ENCODE measurements at places on chromosomes 13 and 19.

- peak; percentile 69 for DNase-seq
These were observed 1.5 kb downstream of the MYADM start for GRCh38 chr19:53868892-53869804.

- peak; percentile 43 for DNase-seq
These were observed 13.5 kb upstream of the TPM4 start for GRCh38 chr19:16062789-16063188.

DNA sequence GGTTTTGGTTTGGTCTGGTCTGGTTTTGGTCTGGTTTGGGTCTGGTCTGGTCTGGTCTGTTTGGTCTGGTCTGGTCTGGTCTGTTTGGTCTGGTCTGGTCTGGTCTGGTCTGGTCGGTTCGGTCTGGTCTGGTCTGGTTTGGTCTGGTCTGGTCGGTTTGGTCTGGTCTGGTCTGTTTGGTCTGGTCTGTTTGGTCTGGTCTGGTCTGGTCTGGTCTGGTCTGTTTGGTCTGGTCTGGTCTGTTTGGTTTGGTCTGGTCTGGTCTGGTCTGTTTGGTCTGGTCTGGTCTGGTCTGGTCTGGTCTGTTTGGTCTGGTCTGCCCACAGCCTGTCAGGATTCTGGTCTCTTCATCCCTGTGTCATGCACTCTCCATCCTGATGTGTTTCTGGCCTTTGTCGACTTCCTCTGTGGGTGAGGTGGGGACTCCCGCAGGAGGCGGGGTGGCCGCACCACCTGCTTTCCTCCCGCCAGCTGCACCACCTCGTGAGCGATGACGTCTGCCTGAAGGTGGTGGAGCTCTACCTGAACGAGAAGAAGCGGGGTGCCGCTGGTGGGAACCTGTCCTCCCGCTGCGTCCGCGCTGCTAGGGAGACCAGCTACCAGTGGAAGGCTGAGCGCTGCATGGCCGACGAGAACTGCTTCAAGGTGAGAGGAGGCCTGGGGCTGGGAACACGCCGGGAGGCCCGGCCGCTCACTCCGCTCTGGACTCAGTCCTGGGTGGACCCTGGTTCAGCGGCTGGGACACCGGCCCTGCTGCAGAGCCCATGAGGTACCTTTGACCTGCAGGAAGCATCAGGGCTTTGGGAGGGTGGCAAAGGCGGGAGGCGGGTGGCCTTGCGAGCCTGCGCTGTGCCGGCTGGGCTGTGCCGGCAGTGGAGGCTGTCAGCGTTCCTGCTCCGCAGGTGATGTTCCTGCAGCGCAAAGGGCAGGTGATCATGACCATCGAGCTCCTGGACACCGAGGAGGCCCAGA is 12.9 kb upstream of the F2RL3 start:
- DNase-seq: no peak

DNA sequence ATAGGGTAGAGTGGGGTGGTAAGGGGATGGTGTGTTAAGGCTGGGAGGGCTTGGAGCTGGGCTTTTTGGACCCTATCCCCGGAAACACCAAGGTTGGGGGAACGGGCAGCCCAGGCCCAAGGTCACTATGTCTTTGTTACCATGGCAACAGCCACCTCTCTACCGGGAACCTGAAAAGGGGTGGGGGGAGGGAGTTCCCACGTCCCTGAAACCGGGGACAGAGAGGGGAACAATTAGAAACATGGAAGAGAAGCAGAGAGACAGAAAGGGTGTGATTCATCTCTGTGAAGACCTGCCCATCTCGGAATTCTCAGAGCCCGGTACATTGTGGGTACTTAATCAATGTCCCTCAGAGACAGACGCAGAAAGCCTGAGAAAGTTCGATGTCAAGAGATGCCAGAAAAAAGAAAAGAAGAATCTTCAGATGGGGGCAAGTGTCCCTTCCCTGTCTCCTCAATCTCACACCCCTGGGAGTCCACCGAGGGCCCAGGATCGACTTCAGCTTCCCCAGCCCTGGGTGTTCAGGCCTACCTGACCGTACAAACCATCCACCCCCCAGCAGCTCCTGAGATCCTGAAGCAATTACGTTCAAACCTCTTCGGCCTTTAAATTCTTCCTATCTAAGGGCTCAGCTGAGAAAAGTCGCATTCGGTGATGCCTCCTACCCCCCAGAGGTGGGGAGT is 6.8 kb upstream of the LRFN1 start:
- DNase-seq: no peak

DNA sequence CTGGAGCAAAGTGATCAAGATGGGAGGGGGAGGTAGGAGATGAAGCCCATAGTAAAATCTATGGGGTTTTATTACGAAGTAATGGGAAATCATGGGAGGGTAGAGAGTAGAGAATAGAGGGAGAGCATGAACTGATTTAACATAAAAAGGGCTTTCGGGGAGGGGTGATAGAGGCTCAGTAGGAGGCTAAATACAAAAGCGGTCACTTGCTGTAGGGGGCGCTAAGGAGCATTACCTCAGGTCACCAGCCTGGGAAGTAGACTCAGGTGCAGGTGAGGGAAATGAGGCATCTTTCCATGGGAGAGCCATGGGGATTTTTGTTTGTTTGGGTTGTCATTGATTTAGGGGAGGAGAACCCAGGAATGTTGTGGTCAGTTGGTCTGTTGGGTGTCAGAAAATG is 14.1 kb downstream of the KRTDAP start:
- no peak for DNase-seq

GRCh38 chr13:21014502-21015170 is 46.8 kb downstream of the LATS2 start:
- DNase-seq: no peak

DNA sequence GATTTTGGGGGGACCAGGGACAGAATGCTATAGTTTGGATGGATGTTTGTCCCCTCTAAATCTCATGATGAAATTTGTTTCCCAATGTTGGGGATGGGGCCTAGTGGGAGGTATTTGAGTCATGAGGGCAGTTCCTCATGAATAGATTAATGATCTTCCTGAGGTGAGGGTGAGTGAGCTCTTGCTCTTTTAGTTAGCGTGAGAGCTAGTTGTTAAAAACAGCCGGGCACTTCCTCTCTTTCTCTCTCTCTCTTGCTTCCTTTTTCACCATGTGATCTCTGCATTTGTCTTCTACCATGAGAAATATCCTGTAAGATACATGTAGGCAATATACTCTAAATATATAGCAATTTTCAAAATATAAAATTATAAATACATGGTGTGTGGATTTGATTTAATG is 290.8 kb upstream of the PCDH9 start:
- no peak for DNase-seq

- DNase-seq: no peak
These were observed 68.7 kb downstream of the RAP2A start for GRCh38 chr13:97502706-97503105.

GRCh38 chr13:93151277-93151676 is 75.3 kb upstream of the GPC6 start:
- no peak for DNase-seq

- DNase-seq: no peak
These were observed 9.8 kb downstream of the CLEC4M start for GRCh38 chr19:7772752-7773291.

GRCh38 chr13:50592412-50593155 is 250.9 kb downstream of the DLEU7 start:
- no peak for DNase-seq

DNA sequence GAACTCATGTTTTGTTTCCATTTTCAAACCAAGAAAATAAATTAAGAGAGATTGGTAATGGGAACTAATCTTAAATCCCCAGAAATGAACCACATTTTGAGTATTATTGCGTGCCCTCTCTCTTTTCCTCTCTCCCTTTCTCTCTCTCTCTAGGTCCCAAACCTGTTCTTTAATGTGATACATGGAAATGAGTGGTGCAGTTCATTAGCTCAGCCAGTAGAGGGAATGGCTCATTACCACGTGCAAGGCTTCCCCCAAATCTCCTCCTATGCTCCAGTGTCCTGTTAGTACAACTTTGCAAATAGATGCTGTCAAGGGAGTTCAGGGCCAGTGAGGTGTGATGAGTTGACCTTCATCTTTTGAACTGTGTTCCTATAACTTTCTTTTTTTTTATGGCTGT is 178.4 kb downstream of the FGF9 start:
- DNase-seq: no peak

DNA sequence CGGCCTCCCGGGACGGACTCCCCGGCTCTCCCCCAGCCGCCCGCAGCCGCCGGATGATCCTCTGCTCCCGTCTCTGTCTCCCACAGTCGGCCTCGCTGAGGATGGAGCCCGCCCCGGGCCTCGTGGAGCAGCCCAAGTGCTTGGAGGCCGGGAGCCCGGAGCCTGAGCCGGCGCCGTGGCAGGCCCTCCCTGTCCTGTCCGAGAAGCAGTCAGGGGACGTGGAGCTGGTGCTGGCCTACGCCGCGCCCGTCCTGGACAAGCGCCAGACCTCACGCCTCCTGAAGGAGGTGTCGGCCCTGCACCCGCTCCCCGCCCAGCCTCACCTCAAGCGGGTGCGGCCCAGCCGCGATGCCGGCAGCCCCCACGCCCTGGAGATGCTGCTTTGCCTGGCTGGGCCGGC is 6.8 kb downstream of the ADAT3 start:
- DNase-seq: no peak

DNA sequence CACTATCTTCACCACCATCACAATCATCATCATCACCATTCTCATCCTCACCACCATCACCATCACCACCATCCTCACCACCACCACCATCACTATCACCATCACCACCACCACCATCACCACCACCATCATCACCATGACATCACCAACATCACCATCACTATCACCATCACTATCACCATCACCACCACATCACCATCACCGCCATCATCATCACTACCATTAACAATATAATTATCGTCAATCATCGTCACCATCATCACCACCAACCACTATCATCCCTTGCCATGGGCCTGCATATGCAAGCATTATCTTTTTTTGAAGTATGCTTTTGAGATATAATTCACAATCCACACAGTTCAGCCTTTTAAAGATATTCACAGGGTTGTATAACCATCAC is 7.6 kb upstream of the PPP6R1 start:
- DNase-seq: no peak

Measured in stimulated activated CD8-positive, alpha-beta memory T cell treated with anti-CD3 and anti-CD28 coated beads, Interleukin-15, amount 100 ng/mL, for 1 hour (primary cell).